AG08395 (cell line): ENCODE measurements at places on chromosomes 6 and 20.
A peak's percentile ranks its signal among the peaks of the same experiment; 100 is the strongest.

GRCh38 chr20:43915211-43916072 lies 790 bp downstream of the TOX2 start:
- DNase-seq, result peak; percentile 41

- DNase-seq, result peak; percentile 3
Observed at GRCh38 chr6:139373154-139373927, 1.1 kb downstream of the CITED2 start.

- no peak for DNase-seq
Observed at GRCh38 chr20:44571362-44571988, 10.9 kb upstream of the PKIG start.

DNA sequence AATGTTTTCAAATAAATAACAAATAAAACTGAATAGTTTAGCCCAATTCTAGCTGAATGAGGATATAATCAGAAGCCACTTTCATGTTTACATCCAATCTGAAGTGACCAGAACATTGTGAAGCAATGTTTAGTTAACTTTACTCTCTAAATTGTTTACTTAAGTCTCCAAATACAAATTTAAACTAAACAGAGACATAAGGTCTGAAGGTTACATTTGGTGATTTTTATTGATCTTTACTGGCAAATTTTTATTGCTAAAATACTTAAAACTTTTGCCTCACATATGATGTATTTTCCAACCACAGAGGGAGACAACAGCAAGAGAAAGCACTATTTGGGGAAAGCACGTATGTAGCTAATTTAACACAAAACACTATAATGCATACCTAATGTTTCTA lies 106.8 kb upstream of the THEMIS start:
- DNase-seq, result no peak

- no peak for DNase-seq
Observed at GRCh38 chr6:145275787-145276186, 459.5 kb downstream of the EPM2A start.

DNA sequence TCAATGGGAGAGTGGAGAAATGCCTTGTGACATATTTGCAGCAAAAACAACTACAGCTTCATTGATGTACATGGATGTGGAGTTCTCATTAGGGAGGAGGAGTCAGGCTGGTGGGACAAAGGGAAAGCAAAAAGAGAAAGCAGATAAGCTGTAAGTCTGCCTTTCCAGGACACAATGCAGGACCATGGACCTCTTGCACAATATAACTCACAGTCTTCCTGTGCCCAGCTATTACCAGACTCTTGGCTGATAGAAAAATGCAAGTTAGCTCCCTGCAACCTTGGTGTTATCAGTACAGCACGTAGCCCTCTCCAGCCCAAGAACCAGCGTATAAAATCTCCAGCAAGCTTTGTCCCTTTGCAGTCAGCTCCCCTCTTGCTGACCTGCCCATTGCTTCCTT lies 232.3 kb downstream of the NFATC2 start:
- no peak for DNase-seq

GRCh38 chr6:89242574-89243330 lies 25.6 kb upstream of the GABRR1 start:
- peak; percentile 46 for DNase-seq

GRCh38 chr6:55669028-55669427 lies 90.0 kb upstream of the HMGCLL1 start:
- DNase-seq, result no peak

- DNase-seq, result no peak
Observed at GRCh38 chr6:93801101-93801847, 381.9 kb upstream of the EPHA7 start.

- DNase-seq, result no peak
Observed at GRCh38 chr6:1850121-1850839, 240.6 kb downstream of the FOXC1 start.

- peak; percentile 49 for DNase-seq
Observed at GRCh38 chr20:34522969-34523871, 7.0 kb downstream of the DYNLRB1 start.

DNA sequence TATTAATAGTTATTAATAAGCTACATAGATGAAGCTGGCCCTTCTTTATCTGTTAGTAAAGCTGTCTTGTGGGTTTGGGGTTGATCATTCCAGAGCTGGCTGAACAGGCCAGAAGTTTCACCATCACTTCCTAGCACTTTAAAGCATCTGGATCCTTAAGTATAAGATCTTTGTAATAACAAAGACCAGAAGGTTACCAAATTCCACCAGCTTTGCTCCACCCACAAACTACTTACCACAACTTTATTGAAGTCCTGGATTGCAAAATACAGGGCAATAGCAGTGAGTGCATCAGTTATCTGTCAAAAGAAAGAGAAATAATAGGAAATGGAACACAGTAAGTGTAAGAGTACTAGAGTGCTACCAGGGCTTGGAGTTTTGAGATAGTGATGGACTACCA lies 33.0 kb downstream of the PIGU start:
- DNase-seq, result peak; percentile 70

- no peak for DNase-seq
Observed at GRCh38 chr6:81933608-81934051, 181.1 kb upstream of the TENT5A start.

- peak; percentile 12 for DNase-seq
Observed at GRCh38 chr20:46088409-46089166, 1.2 kb downstream of the NCOA5 start.

- no peak for DNase-seq
Observed at GRCh38 chr6:35083507-35083906, 57.6 kb downstream of the TCP11 start.

DNA sequence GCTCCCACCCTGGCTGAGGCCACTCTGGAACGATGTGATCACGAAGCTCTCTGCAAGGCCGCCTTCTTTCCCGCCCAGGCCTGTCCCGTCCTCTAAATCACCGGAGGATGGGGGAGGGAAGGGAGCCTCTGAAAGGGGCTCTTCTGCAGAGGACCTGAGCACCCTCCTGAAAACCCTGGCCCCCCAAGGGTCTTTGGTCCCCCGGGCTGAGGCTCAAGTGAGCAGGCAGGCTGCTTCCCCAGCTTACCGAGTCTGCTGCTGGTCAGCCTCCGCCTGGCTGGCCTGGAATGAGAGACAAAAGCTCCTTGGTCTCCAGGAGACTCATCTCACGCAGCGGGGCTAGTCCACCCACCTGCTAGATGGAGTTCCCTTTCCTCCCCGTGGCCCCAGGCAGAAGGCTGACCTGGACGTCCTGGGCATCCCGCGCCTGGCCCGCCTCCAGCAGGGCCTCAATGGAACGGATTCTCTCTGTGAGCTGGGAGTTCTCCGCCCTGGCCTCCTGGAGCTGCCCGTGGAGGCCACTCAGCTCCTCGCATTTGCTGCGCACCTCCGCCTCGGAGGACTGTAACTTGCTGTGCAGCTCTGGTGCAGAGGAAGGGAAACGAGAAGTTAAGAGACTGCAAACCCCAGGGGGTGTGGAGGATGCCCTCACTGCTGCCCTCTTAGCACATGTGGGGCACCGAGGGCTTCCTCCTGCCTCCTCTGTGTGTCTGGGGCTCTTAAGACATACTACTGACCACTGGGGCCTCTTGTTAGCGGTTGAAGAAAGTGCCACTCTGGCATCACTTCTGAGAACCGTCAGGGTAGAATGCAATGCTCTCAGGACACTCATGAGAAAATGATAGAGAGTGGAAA lies 54.7 kb downstream of the RRBP1 start:
- DNase-seq, result no peak

- no peak for DNase-seq
Observed at GRCh38 chr6:118468682-118469465, 79.2 kb upstream of the PLN start.

DNA sequence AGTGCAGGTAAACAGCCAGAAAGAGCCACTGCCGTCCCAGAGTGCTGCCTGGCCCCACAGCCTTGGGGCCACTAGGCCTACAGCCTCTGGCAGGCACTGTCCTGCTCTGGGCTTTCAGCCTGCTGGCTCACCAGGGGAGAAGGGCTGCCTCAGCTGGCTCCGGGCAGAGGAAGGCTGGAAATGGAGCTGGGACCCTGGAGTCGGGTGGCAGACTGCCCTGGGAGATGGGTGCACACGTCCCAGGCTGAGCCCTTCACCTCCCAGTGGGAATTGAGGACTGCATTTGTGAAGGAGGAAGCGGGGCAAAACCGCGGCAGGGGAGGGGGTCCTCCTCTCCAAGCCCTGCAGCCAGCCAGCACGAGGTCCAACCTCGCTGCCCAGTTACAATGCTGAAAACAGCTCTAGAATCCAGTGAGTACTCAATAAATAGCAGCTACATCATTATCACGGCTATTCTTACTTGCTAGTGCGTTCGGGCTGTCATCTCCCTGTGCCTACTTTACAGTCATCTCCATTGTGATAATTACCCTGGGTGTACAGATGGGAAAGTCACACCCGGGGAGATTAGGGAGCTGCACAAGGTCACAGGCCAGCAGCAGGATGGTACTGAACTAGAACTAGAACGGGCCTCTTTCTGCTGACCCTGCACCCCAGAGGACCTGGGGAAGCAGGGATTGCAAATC lies 13.1 kb downstream of the ACSS1 start:
- no peak for DNase-seq

DNA sequence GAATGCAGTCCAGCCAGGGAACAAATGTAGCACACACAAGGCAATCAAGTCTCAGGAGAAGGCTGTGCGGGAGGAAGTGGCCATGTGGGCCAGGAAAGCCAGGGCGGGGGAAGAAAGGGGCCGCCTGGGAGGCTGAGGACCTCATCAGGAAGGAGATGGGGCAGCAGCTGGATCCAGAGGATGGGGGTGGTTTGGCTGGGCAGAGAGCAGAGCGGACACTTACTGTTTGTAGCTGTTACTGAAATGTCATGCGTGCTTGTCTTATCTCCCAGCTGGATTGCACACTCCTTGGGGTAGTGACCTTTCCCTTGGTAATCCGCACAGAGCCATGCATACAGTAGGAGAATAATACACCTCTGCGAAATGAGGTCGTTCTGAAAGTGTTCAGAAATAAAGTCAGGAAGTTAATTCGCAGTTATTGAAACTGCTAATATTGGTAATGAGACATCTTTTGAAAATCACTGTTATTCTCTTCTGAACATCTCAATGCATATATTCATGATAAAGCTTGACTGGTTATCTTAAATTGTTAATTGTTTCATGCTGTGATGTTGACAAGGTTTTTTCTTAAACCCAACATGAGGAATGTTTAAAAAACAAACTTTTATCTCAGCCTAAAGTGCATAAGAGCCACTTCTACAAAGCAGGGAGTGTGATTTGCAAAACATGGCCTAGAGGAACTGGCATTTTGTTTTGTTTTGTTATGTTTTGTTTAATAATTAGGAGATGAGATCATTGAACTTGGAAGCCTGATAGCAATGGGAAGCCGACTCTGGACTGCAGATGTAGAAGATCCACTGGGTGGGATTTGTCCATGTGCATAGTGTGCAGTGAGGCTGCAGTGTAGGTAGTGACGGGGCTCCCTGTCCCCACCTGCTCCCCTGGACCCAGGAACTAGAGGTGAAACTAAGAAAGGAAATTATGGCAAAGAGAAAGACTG lies 18.0 kb upstream of the MAP3K4 start:
- DNase-seq, result peak; percentile 59

DNA sequence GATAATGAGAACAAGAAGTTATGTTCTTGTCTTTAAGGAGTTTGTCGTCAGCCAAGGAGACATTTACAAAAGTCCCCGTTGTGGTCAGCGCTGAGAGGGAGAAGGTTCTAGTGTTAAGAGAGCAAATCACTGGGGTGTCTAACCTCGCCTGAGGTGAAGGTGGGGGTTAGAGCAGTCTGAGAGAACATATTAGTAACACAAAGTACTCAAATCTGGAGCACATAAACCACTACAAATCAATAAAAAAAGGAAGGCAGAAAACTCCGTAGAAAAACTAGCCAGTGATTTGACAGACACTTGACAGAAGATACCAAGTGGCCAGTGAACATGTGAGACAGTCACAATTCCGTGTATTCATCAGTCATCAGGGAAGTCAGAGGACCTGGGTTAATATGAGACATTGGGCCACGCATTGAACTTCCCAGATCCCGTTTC lies 45.4 kb downstream of the CDS2 start:
- no peak for DNase-seq

DNA sequence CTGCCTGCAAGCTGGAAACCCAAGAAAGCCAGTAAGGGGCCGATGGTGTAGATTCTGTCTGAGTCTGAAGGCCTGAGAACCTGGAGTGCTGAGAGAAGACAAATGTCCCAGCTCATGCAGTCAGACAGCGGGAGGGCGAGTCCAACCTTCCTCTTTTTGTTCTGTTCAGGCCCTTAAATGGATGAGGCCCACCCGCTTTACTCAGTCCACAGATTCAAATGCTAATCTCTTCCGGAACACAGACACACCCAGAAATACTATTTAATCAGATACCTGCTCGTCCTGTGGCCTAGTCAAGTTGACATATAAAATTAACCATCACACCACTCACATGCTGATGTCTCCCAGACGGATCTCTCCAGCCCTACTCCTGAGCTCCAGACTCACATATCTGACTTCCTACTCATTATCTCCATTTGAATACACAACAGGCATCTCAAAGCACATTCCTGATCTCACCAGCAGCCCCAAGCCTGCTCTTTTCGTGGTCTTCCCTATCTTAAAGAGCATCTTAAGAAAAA lies 26.7 kb upstream of the SRC start:
- DNase-seq, result peak; percentile 47

DNA sequence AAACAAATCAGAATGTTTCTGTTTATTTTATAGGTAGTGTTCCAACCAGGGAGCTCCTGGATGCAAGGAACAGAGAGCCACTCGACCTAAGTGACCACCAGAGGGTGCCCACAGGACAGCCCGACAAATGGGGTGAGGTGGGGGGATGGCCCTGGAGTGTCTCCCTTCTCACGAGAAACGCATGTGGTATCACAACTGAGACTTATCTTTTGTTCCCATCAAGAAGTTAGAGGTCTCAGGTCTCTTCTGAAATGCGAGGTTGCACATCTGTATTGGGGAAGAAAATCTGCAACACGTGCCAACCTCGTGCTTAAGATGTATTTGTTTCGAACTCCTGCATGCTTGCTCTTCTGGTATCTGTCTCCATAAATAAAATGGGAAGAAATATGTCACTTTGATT lies 104.0 kb downstream of the ISM1 start:
- DNase-seq, result peak; percentile 30

GRCh38 chr20:2835331-2835796 lies 5.1 kb downstream of the PCED1A start:
- DNase-seq, result no peak

GRCh38 chr6:11218538-11219399 lies 13.7 kb downstream of the NEDD9 start:
- no peak for DNase-seq

GRCh38 chr20:10217721-10218410 lies 764 bp upstream of the SNAP25 start:
- DNase-seq, result peak; percentile 55
